HuH-7.5 (cell line): ENCODE measurements at places on chromosomes 5 and 9.

DNA sequence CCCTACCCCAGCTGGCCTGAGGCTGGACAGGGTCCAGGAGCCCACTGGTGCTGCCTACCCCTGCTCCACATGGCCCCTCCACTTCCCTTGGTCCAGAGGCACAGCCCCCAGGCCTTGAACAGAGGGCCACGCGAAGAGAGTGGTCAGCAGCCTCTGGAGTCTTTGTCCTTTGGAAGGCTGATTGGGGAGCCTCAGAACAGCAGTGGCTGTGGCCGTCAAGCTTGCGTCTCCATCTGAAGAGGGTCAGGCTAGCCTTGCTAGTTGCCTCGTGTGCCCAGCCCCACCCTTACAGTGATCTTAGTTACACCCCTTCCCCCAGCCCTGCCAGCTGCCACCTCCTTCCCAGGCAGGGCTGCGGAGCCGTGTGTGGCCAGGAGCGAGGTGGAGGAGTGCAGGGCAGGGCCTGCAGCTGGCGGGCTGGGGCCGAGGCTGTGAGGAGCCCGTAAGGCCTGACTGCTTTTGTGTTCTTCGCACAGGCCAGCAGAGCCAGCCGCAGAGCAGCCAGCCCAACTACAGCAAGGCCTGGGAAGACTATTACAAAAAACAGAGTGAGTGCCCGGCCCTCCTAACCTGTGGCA, 30.1 kb upstream of the PRDM12 start:
- DNase-seq: no peak

- no peak for DNase-seq
Measured at GRCh38 chr5:136886608-136887007, 521.3 kb upstream of the TRPC7 start.

- DNase-seq: no peak
Measured at GRCh38 chr5:103645816-103646215, 83.2 kb upstream of the NUDT12 start.

DNA sequence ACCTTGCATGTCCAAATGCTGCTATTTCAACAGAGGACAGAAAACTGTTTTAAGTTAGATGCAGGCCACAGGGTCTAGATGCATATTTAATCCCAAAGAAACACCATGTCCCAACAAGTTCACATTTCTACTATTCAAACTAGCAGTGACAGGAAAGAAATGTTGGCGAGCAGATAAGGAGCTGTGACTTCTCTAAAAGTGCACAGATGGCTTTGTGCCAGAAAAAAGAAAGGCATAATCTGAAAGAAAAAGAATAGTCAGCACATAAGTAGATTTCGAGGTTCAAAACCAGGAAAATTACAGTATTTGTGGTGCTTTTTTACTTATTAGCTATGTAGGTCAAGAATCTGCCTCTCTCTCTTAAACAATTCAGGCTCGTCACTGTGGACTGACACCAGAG, 178.3 kb downstream of the DNAH5 start:
- DNase-seq: no peak

GRCh38 chr5:138339464-138339863, 1.4 kb downstream of the FAM53C start:
- no peak for DNase-seq

- no peak for DNase-seq
Measured at GRCh38 chr5:127426661-127427060, 90.8 kb upstream of the PRRC1 start.

DNA sequence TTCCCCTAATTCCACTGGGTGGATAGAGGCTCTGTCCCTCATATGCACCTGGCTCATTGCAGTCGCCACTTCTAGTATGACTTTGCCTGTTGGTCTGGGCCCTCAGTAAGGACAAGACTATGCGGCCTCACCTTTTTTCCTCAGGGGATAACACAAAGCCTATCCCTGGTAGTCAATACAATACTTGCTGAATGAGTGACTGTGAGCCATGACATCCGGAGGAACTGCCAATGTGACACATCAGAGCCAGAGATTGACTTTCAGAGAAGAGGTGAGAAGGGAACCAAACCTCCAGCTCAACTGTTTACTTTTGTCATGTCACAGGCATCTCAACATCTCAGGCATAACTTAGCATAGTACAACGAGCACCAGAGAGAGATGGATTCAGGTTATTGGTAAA, 371.3 kb downstream of the DMRT2 start:
- no peak for DNase-seq

DNA sequence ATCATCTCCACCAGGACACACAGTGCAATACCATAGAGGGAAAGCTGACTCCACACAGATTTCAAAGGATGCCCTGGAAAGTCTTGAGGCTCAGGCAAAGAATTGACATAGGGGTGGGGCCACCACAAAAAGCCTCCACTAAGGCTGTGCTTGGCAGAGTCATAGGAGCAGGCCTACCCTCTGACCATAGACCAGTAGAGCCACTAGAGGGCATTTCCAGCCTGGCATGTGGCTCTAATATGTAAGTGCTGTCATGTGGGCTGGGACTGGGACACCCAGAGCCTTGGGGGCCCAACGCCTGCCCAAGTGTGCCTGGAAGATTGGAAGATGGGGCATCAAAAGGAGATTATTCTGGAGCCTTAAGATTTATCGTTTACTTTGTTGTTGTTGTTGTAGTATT, 726.0 kb downstream of the DNAH5 start:
- DNase-seq: peak; percentile 4

DNA sequence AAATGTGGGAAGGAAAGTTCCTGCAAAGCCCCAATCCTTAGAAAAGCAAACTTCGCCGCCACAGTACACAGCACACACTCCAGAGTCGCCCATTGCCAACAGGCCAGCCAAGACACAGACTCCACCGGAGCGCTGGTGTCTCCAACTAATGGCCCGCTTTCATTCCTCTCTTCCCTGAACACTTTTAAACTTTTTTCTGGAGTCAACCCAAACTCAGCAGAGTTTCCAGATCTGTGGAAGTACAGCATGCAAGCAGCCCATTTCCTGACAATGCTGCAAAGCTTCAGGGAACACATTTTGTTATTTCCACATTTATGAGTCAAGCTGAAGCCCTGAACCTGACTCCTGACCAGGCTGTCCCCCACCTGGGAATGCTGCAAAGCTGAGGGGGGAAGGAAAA, 351.9 kb downstream of the NFIB start:
- DNase-seq: no peak

- no peak for DNase-seq
Measured at GRCh38 chr9:13360188-13360587, 80.7 kb upstream of the MPDZ start.

DNA sequence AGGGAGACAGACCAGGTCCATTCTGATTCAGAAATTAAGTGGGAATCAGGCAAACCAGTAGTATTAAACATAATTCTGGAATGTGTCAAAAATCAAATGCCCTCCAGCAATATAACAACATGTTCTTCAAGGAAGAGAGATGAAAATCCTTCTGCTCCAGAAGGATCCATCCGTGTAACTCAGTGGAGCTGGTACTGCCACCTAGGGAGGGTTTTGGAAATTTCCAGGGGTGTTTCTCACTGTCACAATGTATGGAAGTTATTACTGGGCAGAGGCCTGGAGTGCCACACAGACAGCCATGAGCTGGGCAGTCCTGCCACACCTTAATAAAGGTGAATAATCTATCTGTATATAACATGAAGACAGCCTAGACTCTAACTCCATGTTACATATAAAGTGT, 87.5 kb downstream of the TTLL11 start:
- peak; percentile 38 for DNase-seq

DNA sequence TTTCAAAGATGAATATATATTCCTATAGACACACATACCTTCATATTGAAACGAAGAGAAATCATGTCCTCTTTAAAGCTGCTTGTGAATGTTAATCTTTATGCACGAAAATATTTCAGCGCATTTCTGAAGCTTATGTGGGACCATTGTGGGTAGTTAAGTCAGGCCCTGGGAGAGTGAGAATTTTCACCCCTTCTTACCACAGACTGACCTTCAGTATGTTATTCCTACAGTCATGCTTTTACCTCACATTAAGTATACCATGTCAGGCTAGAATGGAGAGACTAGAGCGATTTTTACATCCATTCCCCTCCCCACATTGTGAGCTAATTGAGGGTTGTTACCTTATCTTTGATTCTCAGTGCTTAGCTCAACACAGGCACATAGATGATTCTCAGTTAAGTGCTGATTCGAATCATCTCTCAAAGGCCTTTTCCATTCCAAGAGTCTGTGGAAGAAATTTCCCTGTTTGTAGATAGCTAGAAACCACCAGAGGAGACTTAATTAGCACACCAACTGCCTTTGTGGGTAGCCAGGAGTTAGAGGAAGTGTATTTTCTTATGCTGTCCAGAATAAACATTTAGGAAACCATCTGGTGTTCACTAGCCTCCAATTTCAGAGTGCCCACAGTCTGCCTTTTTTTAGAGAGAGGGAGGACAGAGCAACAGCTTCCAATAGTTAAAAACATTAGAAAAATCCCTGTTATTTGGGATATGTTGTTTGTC, 110.5 kb downstream of the MEGF10 start:
- DNase-seq: no peak

- no peak for DNase-seq
Measured at GRCh38 chr5:43174586-43174985, 17.4 kb upstream of the NIM1K start.

GRCh38 chr9:133273819-133274218, 1.2 kb downstream of the ABO start:
- no peak for DNase-seq

GRCh38 chr9:105328872-105329718, 84.6 kb downstream of the SLC44A1 start:
- no peak for DNase-seq

DNA sequence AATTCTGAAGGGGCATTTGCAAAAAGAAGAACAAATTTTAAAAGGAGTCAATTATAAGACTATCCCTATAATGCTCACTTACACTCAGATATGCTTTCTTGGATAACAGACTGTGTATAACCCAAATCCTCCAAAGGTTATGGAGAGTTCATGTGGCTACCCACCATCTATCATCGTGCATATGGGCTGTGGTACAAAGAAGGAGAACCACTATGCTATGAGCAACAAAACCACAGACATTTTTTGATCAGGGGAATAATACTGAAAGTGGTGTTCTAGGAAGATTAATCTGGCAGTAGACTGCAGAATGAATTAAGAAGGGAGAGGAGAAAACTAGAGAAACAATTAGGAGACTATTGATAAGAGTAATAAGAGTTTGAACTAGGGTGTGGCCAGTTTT, 16.8 kb downstream of the NR3C1 start:
- no peak for DNase-seq

GRCh38 chr5:150751096-150751891, 7.5 kb downstream of the DCTN4 start:
- DNase-seq: no peak

DNA sequence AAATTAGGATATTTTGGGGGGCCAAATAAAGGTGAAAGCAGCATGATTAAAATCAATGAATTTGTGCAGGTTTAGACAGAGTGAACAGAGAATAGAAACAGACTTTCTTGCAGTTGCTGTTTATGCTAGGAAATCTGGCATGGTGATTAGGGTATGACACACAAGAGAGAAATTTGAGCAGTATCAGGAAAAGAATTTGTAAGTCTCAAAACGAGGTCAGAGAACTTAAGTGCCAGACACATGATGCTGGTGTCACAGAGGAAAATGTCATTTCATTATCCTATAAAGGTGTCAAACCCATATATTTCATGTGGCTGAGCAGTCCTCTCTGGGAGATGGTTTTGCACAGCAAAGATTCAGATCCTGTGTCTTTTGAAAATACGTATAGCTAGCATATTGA, 15.7 kb downstream of the LVRN start:
- no peak for DNase-seq

DNA sequence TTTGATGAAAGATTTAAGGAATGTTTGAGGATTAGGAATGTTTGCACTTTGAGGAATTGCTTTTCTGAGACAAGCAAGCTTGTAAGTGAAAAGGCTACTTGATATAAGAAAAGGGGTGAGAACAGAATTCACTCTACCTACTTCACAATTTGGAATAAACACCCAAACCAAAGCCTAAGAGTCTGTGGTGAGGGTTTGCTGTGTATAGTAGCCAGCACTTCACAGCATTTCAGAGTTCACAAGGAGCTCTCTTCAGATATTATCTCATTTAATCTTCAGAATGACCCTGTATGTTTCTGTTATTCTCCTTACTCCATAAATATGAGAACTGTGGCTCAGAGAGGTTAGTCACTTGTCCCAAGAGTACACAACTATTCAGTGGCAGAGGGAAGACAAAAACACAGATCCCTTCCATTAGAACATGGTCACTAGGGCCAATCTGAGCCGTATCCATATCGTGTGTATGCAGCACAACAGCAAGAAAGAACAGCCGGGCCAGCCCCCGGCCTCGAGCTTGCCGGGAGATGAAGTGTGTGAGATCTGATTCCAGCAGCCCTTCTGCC, 92.4 kb downstream of the FRMD3 start:
- DNase-seq: no peak

DNA sequence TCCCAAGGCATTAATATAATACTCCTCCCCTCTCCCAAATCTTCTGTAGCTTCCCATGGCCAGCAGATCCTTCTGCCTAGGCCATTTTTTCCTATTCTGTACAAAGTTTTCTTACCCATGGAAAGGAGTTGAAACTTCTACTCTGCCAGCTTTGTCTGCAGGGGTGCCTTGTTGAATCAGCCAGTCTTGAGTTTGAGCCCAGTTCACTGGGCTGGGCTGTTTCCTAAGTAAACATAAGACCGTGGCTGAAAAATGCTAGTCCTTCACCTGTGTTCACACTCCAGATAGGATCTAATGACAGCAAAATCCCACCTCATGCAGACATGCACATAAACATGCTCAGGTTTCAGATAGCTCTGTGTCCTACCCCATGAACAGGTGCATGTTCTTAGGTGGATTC, 10.4 kb downstream of the TEX48 start:
- DNase-seq: no peak

- DNase-seq: no peak
Measured at GRCh38 chr9:83043597-83043996, 19.3 kb downstream of the RASEF start.

GRCh38 chr5:175478008-175478383, 364 bp upstream of the SFXN1 start:
- no peak for DNase-seq

DNA sequence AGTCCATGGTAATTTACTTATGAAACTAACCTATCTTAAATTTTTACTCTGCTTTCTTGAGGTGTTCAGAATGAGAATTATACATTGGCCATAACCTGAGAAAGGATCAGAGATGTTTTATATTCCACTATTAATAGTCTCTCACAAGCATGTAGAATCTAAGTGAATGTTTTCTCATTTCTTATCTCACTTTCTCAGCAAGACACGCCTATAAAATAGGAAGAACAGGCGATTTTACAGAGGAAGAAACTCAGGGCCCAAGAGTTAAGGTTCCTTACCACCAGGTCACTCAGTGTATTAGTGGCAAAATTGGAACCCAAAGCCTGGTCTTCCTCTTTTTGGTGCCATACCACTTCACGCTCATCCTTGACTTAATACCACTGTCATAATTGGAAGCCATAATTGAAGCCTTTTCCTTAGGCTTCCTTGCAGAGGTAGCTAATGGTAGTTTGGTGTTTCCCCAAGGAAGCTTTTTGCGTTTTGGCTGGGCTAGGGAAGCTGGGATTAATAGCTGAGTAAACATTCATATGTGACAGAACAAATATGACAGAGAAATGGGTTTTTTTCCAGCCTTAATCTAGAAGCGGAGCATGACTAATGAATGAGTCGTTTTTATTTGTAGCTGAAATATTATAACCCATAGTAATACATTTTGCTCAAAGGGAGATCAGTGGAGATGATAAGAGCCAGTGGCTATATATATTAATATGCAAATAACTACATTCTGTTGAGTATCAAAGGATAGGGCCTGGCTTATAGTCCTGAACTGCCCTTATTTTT, 16.9 kb downstream of the HMGXB3 start:
- no peak for DNase-seq
